ENCODE measurements at places on chromosomes 13 and 19.

- no peak for DNase-seq
These were observed 163.1 kb upstream of the MIR17HG start for GRCh38 chr13:91184244-91184926.

DNA sequence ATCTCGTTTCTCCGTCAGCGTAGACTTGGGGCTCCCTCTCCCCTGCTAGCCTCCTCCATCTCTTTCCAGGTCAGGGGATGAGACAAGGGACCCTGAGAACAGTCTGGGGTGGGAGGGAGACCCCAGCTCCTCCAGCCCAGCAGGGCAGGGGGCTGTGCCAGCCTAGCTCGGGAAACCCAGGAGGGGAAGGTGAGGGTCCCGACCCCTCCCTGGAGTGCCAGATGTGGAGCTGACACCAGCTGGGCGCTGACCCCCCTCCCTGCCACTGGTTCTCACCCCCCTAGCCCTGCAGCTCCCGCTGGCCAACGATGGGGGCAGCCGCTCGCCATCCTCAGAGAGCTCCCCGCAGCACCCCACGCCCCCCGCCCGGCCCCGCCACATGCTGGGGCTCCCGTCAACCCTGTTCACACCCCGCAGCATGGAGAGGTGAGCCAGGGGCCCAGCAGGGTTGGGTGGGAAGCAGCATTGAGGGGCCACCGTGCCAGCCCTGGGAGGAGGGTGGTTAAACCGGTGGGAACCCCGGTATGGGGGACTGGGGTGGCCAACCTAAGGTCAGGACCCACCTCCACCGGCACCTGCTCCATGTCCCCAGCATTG lies 5.1 kb upstream of the TGFBR3L start:
- DNase-seq = no peak

- no peak for DNase-seq
These were observed 457.6 kb upstream of the GPC6 start for GRCh38 chr13:92769046-92769445.

GRCh38 chr19:7792281-7792680 lies 29.2 kb downstream of the CLEC4M start:
- no peak for DNase-seq

- DNase-seq = peak; percentile 48
These were observed 829 bp downstream of the KCNC3 start for GRCh38 chr19:50328224-50328872.

DNA sequence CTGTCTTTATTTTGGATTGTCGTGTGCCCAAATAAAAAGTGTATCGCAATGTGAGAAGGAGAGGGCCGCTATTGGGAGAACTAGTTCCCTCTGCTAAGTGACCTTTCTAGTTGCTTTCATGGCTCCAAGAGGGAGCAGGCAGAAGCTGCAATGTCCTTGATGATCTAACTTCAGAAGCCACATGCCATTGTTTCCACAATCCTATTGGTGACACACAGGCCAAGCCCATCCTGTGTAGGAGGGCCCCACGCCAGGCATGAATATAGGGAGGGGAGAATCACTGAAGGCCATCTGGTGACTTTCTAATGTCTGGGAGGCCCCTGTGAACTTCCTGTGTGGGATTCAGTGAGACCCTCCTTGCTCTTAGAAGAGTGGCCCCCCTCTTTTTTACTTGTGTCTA lies 47.8 kb upstream of the KPNA3 start:
- no peak for DNase-seq

- DNase-seq = peak; percentile 46
These were observed 6.5 kb upstream of the OPA3 start for GRCh38 chr19:45591004-45591637.

GRCh38 chr13:94182185-94182761 lies 297.2 kb downstream of the DCT start:
- no peak for DNase-seq

DNA sequence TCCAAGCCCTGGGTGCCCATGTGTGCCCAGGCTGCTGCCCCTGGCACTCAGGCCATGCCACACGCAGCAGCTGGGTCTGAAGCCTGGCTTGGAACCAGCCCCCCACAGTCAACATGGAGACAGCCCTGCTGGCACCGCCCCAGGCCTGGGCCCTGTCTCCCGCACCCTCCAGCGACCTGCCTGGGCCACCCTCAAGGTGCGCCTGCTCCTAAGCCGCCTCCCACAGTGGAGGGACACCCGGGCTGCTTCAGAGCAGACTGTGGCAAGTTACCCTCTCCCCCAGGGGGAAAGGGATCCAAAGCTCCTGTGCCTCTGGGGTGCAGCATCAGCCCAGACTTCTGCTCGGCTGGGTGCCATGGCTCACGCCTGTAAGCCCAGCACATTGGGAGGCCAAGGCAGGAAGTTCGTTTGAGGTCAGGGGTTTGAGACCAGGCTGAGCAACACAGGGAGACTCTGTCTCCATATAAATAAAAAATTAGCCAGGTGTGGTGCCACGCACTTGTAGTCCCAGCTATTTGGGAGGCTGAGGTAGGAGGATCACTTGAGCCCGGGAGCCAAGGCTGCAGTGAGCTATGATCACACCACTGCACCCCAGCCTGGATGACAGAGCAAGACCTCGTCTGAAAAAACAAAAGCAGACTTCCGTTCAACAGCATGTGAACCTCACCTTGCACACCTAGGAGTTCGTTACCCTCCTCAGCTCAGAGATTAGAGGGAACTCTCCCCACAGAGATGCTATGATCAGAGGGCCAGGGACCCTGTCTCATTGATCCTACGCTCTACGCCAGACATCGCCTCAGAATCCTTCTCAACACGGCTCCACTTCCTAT lies 15.6 kb downstream of the ELL start:
- no peak for DNase-seq

DNA sequence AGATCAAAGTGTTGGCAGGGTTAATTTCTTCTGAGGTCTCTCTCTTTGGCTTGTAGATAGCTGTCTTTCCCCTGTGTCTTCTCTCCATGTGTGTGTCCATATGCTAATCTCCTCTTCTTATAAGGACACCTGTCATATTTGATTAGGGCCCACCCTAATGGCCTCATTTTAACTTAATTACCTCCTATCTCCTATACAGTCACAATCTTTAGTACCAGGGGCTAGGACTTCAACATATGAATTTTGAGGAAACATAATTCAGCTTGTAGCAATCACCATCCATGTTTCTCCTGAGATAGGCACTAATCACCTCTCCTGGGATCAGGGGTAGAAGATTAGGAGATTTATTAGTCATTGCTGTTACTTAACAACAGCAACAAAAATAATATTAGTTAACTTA lies 196.1 kb upstream of the RXFP2 start:
- no peak for DNase-seq

DNA sequence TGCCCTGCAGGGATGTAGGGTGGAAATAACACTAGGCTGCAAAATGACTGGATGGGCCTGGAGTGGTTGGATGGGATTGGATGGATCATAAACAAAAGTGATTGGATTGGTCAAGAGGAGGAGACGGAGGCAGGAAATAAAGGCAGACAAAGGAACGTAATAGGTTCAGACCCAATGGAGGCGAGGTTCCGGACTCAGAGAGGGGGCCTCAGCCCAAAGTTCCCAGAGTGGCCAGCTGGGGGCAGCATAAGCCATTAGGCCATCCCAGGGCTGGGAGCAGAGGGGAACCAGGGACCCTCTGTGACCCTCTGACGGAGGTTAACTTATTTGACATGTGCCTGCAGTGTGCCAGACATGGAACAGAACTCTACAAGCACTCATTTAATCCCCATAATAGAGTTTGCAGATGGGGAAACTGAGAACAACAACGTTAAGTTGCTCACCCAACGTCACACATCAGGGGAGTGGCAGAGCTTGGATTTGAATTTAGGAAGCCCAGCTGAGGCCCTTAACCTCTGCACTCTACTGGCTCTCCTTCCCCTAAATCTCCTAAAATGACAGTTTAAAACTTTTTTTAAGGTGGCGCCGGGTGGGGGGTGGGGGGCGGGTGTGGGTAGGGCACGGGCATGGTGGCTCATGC lies 15.3 kb upstream of the MAP1S start:
- peak; percentile 78 for DNase-seq

- peak; percentile 42 for DNase-seq
These were observed 5.0 kb downstream of the SYCE2 start for GRCh38 chr19:12913851-12914690.

GRCh38 chr13:33409673-33410510 lies 124.3 kb upstream of the STARD13 start:
- DNase-seq = no peak

Measured in stimulated activated CD4-positive, alpha-beta T cell treated with anti-CD3 and anti-CD28 coated beads, Interleukin-4, amount 100 ng/mL, for 24 hours (primary cell).